ENCODE measurements at places on chromosomes 4 and X.

DNA sequence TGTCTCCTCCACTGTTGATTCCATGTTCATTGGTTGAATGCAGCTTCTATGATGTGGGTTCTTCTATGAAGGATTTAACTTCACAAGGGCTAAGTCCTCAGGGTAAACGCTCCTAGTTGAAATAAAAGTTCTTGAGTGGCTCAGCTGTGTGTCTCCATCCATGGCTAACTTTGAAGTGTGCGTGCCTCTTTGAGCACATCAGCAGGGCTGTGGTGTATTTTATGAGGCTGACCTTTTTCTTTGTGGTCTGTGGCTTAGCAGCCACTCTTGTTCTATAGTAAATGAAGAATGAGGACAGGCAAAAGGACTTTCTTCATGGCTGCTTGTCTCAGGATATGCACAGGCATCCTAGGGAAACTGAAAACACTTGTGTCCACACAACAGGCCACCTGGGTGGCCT is 88.5 kb downstream of the KIT start:
- DNase-seq = no peak

DNA sequence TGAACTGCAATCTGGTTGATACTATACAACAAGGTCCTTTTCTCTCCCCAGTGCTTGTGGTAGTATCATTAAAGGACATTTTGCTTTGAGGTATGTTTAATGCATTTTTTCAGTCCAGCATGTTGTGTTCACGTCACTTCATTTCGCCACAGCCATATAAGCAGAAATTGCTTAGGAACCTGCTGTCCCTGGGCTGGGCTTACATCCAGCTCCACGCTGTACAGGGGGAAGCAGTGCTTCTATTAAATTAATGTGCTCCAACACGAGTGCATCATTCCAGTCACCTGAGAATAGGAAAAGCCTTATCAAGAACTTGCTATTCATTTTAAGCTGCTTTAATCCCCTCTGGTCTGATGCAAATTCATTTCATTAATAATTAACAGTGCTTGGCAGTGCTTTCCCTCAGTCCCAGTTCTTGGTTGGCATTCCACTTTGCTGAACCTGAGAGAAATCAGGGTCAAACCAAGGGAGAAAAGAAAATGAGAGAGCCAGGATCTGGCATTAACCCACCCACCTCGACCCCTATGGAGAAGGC is 47.4 kb upstream of the PTCHD1 start:
- no peak for DNase-seq

DNA sequence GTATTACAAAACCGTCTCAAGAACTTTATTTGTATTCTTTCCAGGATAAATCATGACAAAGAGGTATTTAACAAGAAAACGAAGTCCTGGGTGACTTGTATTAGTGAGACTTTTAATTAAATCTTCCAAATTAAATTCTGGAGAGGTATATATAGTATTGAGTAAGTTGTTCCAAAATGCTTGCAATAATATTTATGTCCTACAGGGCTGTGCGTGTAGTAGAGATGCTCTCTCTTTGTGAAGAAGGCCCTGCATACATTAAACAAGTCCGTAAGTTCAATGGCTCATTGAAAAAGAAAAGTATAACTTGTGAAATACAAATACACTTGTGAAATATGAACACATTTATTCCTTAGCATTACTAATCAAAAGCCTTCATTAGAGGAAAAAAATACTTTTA is 211.4 kb downstream of the ARHGAP24 start:
- no peak for DNase-seq

GRCh38 chrX:105829011-105829410 is 6.7 kb downstream of the NRK start:
- no peak for DNase-seq

GRCh38 chrX:18582910-18583493 is 88.9 kb downstream of the RS1 start:
- no peak for DNase-seq

DNA sequence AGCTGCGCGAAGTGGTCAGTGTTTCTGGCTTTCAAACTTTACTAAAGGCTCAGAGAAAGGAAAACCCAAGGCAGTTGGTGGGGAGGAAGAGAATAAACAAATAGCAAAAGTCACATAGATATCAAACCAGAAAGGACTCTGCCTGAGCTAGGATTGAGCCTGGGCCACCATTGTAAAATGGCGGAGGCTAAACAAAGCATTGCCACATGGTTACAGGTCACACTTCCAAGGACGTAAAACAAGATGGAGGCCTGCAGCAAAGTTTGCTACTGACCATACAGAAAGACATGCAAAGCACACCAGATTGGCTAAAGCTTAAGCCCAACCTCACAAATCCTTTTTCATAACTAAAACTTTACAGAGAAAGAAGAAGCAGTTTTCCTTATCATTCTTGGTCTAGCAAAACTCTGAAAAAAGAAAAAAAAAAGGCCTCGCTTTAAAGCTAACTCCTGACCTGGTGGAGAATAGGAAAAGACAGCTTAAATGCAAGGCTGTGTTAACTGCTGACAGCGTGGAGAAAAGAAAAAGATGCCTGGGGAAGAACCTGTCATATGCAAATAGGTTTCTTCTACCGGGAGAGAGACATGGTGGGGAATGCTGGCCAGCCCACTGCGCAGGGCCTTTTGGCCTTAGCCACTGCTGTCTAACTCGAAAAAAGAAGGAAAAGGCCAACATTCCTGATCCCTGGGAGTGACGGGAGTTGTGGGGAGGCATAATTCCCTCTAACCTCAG is 81.8 kb upstream of the SMARCA5 start:
- DNase-seq = no peak

DNA sequence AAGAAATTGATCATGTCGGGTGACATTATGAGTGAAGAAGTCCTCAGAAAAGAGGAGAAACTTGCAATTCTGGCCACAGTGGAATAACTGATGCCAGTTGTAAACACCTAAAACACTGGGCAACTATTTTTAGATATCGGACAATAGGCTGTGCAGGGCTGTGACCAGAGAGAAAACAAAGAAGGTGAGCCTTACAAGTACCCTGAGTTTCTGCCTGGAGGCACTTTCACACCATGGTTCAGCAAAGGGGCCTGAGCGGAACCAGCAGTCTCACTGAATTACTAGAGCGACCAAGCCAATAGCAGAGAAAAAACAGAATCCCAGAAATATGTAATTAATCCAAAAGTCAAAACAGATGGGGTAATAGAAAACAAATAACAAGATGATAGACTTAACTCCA is 11.2 kb downstream of the IRAK1 start:
- DNase-seq = no peak

- no peak for DNase-seq
These were observed 4.9 kb downstream of the PORCN start for GRCh38 chrX:48513670-48514069.

- no peak for DNase-seq
These were observed 9.7 kb downstream of the GIMD1 start for GRCh38 chr4:106358899-106359298.

- no peak for DNase-seq
These were observed 198.6 kb downstream of the MAGEB5 start for GRCh38 chrX:26414534-26414933.

DNA sequence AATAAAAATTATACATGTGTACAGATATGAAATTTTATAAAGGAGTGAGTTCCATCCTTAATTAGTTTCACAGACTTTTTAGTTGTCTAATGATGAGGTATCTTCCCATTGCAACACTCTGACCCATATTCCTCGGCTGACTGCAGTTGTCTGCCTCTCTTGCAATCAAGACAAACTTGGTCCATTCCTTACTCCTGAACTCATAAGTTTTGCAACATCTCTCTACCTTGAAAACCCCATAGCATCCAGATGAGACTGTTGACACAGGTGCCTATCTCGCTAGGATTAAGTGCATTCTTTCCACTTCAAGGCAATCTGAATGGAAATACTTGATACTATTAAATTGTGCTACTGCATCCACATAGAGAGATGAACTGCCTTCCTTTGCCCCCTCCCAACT is 2.3 kb downstream of the XKRX start:
- DNase-seq = no peak

- DNase-seq = no peak
These were observed 352.1 kb downstream of the KCNIP4 start for GRCh38 chr4:21596521-21596920.

DNA sequence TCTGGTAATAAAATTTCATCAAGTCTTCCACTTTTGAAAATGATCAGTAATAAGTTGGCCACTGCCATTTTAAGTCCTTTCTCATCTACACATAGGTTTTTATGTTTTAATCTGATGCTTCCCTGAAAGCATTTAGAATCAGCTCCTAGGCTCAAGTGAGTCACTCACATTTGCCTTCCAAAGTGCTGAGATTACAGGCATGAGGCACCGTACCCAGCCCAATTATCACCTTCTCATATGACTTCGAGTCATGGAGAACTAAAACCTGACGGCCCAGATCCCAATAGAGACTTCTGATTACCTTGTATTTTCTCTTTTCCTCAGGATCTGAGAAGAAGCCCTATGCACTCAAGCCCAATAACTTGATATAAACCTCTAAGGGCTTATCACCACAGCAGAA is 140.8 kb downstream of the OPHN1 start:
- DNase-seq = no peak

DNA sequence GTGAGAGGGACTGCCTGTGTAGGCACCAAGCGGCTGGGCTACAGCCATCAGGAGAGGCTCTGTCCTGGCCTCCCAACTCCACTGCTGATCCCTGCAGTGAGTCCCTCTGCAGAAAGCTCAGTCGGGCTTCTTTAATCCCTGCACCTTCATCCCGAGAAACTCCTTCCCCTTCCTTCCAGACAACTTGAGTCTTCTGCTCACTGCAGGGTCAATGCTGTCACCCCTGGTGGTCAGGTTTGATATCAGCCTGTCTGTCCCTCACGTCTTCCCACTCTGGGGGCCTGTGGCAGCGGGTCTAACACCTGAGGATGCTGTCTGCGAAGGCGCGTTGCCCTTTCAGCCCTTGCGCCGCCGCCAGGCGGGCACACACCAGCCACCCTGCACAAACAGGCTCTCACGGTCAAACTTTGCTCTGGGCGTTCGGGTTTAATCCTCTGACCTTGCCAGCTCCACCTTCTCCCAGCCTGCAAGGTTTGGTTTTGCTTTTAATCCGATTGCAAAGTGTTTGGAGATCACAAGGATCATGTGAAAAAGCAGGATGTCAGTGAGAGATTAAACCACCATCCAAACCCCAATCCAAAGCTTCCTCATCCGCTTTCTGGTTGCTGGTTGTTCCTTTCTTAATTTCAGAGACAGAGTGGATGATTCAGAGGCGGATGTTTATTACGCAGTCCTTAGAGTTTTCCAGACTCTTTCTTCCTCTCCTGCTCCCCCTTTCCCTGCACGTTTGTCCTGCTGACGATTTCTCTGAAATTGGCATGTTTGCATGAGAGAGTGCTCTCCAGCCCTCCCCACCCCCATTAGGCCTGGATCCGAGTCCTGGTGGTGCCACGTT is 74.8 kb upstream of the SLC34A2 start:
- no peak for DNase-seq

DNA sequence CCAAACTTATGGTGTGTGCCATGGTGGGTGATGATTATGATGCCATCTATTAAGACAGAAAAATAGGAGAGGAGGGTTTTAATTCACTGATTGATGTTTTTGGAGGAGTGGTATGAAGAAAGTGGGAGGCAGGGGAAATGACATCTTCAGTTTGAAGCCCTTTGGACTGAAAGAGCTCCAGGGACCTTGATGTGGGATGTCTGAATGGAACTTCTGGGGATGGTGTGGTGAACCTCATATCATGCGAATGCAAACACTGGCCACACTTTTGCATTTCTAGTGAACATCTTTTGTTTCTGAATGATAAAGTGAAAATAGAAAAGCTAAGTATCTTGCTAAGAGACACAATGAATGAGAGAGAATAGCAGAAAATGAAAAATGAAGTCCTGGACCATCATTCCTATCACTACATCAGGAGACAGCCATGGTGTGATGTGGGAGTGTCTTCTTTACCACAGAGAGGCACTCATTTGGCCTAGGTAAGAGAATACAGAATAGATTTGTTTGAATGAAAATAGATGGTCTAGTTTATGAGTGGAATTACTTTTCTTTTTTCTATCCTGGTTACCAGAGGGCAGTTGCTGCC is 123.5 kb downstream of the ZNF827 start:
- no peak for DNase-seq

- peak; percentile 37 for DNase-seq
These were observed 2.1 kb downstream of the GAB3 start for GRCh38 chrX:154748712-154749339.

DNA sequence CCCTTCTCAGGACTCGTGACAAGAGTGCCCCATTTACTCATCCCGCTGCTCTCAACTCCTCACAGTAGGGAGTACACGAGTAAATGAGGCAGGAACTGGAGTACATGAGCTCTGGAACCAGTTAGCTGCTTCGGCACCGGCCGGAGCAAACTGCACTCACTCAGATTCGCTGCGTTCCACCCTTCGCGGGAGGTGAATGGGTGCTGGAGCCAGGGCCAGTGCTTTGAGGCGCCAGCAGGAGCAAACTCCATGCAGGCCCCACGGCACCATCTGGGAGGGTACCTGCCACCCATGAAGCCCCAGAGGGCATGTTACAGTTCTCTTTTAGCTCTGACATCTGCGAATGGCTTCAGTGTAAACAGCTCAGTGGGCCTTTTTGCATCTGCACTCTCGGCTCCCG is 315.5 kb upstream of the GK2 start:
- no peak for DNase-seq

GRCh38 chr4:66567551-66567950 is 897.3 kb upstream of the EPHA5 start:
- no peak for DNase-seq

DNA sequence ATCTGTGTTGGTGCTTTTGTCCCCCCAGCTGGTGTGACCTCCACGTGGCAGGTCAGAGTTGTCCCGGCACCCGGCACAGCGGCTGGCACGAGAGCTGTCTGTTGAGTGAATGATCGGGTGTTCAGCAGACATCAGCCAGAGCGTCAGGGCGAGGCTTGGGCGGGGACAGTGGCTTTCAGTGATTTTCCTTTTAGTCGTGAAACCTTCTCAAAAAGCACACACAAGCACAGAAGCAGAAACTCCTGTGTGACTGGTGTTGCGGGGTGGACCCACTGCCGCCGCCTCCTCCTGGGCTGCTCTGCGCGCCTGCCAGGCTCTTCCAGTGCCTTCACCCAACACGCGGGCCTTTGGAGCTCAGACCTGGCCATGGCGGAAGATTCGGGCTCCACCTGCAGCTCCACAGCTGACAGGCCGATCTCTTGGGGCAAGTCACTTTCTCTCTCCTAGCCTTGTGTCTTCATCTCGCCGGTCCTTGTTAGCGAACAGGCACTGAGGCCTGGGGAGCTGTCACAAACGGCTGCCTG is 51.4 kb upstream of the HGFAC start:
- no peak for DNase-seq

All from activated T-cell treated with anti-CD3 and anti-CD28 coated beads for 4 hours (primary cell).